B cell (primary cell): ENCODE measurements at places on chromosomes 1 and 21.

DNA sequence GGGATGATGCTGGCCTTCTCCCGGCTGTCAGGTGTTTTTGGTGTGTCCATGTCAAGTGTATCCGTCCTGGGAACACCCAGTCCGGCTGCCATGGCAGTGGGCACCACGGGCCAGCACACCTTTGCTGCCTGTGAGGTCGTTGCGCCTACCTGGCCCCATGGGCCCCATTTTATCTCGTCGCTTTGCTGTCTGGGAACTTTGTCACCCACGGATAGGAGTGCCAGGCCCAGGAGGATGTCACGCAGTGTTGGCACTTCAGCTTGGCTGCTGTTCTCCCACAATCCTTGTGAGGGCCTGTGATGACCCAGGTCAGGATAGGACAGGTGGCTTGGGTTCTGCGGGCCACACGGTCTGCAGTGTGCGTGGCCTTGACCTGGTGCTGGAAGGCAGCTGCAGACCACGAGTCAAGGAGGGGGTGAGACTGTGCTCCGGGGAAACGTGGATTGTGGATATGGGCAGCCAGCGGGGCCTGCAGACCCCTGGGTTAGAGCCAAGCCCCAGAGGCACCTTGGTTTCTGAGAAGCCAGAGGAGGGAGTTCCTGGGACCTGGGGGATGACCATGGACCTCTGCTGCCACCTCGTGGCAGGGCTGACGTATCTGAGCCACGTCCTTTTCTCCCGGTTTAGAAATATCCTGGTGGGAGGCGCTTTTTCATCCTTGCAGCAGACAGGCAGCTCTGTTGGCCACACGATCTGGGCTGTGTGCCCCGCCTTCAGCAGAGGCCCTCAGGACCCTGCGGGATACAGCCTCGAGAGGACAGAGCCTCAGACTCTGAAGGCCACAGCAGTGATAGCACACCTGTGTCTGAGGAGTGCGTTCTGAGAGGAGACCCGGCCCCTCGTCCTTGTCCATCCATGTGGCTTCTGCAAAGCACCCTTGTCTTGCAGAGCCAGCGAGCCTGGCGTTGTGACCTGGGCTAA lies 161.1 kb upstream of the COL6A1 start:
- peak; percentile 80 for DNase-seq

GRCh38 chr21:45981151-45982091 lies at the start of gene COL6A1:
TSS of gene COL6A1 (plus strand) at chr21:45981770. CDS start at chr21:45981851, 81 bp downstream.
- peak; percentile 66 for DNase-seq

DNA sequence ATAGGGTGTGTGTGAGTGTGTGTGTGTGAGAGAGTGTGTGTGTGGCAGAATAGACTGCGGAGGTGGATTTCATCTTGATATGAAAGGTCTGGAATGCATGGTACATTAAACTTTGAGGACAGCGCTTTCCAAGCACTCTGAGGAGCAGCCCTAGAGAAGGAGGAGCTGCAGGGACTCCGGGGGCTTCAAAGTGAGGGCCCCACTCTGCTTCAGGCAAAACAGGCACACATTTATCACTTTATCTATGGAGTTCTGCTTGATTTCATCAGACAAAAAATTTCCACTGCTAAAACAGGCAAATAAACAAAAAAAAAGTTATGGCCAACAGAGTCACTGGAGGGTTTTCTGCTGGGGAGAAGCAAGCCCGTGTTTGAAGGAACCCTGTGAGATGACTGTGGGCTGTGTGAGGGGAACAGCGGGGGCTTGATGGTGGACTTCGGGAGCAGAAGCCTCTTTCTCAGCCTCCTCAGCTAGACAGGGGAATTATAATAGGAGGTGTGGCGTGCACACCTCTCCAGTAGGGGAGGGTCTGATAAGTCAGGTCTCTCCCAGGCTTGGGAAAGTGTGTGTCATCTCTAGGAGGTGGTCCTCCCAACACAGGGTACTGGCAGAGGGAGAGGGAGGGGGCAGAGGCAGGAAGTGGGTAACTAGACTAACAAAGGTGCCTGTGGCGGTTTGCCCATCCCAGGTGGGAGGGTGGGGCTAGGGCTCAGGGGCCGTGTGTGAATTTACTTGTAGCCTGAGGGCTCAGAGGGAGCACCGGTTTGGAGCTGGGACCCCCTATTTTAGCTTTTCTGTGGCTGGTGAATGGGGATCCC lies 18.3 kb upstream of the HDAC1 start:
- DNase-seq: peak; percentile 51

DNA sequence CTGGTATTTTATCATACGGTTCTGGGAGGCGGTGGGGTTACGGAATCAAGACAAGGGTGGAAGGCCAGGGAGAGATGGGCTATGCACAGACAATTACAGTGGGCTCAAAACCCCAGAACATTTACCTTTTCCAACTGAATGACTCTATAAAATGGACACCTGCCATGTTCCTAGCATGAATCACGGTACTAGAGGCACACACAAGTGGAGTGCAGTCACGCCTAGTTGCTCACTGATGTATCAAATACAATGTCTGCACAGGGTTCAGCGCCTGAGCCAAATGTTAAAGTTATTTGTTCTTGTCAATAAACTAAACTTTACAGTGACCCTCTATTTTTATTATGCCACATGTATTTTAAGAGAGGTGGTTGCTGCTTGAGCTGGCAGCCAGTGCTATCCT lies 121.4 kb downstream of the ATG4C start:
- no peak for DNase-seq

- DNase-seq: no peak
Observed at GRCh38 chr1:222893255-222893654, 78.4 kb downstream of the DISP1 start.

DNA sequence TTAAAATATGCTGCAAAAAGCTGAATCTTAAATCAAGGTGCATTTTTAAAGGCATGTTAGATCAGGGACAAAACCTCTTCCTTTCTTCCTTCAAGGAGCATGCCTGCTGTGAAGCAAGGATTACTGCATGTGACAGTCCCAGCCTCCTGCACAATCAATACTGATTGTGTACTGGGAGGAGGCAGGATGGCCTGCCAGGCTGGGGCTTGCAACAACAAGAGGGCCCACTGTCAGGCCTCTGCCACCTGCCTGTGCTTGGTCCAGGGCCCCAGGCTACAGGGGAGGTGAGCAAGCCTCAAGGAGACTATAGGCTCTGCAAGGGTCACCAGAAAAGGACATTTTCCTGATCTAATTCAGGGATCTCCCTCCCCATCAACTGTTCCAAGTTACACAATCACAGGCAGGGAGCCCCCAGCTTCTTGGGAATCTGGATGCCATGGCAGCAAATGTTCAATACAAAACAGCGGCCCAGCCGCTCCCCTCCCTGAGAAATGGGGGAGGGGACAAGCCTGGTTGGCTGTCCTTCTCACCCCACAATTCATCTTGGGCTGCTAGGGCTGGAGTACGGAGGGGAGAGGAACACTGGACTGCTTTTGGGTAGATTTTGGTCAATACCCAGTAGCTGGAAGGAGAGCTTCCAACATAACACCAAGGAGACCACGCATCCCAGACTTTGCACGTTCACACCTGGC lies 76.7 kb downstream of the SSBP3 start:
- DNase-seq: no peak
